ENCODE measurements at places on chromosomes 7 and 10. TPM values are rescaled to one million over a fixed set of nuclear protein-coding genes. Genes with fewer than 3 reads are reported as not detected.

The GPER1 gene
- polyA plus RNA-seq, result 2.0 TPM

The IDI2 gene
- not detected for polyA plus RNA-seq

The CPXM2 gene
- 13.3 TPM for polyA plus RNA-seq

The NSUN5 gene
- polyA plus RNA-seq, result 19.9 TPM

The CCL24 gene
- 0.48 TPM for polyA plus RNA-seq

The CACNB2 gene
- polyA plus RNA-seq, result 11.6 TPM

The MINPP1 gene
- polyA plus RNA-seq, result 10.1 TPM

The STN1 gene
- polyA plus RNA-seq, result 18.4 TPM

The ASAH2B gene
- polyA plus RNA-seq, result 2.2 TPM

The CTAGE15 gene
- polyA plus RNA-seq, result 0.75 TPM

The PNLIPRP2 gene
- polyA plus RNA-seq, result 0.37 TPM

The SUN1 gene
- 135 TPM for polyA plus RNA-seq

The STARD3NL gene
- polyA plus RNA-seq, result 35.7 TPM

The ZNF800 gene
- 17.5 TPM for polyA plus RNA-seq

The ZCWPW1 gene
- polyA plus RNA-seq, result 9.3 TPM

The TUBB8 gene
- 0.10 TPM for polyA plus RNA-seq

The SEC61A2 gene
- 7.4 TPM for polyA plus RNA-seq

The ACBD7 gene
- 0.08 TPM for polyA plus RNA-seq

The FBXW4 gene
- 38.6 TPM for polyA plus RNA-seq

The CDHR3 gene
- 1.8 TPM for polyA plus RNA-seq

The NKX1-2 gene
- not detected for polyA plus RNA-seq

The MRC1 gene
- polyA plus RNA-seq, result 26.6 TPM

The EVX1 gene
- not detected for polyA plus RNA-seq

The ZNF138 gene
- 9.3 TPM for polyA plus RNA-seq

The FZD1 gene
- 18.9 TPM for polyA plus RNA-seq
